ENCODE measurements at places on chromosomes 13 and 19. TPM values are rescaled to one million over a fixed set of nuclear protein-coding genes. Genes with fewer than 3 reads are reported as not detected.

DNA sequence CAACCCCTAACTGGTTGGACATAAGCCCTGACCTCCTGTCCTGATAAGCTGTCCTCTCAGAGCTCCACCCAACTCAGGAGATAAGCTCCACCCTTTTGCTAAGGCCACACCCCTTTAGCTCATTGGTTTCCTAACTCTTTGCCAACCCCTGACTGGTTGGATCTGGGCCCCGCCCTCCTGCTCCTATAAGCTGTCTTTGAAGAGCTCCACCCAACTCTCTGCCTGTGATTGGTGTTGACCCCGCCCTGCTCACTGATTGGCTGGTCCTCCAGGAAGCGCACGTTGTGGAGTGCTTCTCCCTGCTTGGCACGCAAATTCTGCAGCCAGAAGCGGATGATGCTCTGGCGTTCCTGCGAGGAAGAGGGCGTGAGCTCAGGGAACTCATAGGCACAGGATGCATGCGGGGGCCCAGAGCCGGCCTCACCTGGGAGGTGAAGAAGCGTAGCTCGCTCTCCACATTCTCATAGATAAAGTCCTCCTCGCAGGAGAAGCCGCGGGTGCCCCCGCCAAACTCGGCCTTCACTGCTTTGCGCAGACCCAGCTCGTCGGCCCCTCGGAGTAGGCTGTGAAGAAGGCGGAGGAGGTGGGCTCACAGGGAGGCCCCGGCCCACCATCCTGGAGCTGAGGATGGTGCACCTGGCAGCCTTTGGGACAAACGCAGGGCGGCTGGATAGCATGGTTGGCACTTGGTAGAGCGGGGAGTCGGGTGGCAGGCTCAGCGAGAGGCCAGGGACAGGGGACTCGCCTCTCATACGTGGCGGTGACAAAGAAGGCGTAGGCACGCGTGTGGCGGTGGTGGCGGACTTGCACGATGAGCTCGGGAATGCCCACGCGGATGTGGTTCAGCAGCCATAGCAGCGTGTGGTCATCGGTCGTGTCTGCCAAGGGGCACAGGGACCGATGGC lies 1.7 kb downstream of the ANO8 start:
- no peak for DNase-seq

- no peak for DNase-seq
Measured at GRCh38 chr19:374183-374885, 29.7 kb upstream of the MIER2 start.

DNA sequence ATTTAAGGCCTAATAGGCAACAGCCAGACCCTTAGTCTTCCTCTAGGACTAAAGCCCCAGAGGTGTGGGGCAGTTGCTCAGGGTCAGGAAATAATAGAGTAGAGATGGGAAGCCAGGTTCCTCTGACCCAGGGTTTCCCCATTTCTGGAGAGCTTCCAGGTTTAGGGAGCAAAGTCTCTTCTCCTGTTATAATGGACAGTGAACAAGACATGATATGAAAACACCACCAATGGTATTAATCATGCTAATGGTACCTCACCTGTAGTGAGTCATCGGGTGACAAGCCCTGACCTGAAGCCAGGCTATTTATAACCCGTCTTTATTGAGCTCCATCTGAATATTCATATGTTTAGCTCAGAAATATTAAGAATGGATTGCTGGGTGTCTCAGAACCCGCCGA lies 24.6 kb downstream of the BICRA start:
- DNase-seq, result no peak

DNA sequence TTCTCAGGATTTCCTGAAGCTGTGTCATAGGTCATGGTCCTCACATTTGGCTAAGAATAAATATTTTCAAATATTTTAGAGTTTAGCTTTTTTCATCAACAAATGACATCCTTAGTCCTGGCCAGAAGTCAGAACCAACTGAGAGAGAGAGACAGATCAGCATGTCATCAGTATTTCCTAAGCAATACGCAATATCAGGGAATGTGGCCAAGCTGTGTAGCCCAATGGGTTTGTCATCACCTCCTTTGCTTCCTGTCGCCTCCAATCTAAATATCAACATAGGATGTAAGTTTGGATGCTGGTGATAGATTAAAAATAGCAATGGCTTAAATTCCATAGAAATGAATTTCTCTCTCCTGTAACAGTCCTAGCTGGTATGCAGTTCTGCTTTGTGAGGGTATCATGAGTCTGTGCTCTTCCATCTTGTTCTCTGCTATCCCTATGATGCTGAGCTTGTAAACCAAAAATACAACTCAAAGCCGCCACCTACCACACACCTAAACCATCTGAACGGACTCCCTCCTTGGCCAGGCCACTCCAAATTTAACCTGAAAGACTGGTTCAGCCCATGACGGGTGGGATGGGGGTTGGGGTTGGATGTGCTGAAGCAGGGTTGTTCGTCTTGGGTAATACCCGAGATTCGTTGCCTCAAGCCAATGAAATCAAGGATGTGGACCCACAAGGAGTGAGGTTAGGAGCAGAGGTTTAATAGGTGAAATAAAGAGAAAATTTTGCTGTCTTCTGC lies 10.0 kb upstream of the IGSF23 start:
- peak; percentile 28 for DNase-seq

SHC2 gene
- 6.7 TPM for polyA plus RNA-seq

IRGC gene
- not detected for polyA plus RNA-seq

ANGPTL4 gene
- 9.4 TPM for polyA plus RNA-seq

TMC4 gene
- 1.2 TPM for polyA plus RNA-seq

LILRA2 gene
- 0.71 TPM for polyA plus RNA-seq

ZNF616 gene
- 3.4 TPM for polyA plus RNA-seq

ZNF135 gene
- 3.9 TPM for polyA plus RNA-seq

DIRAS1 gene
- polyA plus RNA-seq, result 112 TPM

KIR3DL2 gene
- polyA plus RNA-seq, result not detected
